Stimulated activated CD4-positive, alpha-beta T cell treated with anti-CD3 and anti-CD28 coated beads, Interleukin-2, amount 100 ng/mL, for 24 hours (primary cell): ENCODE measurements at places on chromosomes 12 and 14.

GRCh38 chr14:105484069-105484996 is 2.4 kb upstream of the CRIP1 start:
- no peak for DNase-seq

- no peak for DNase-seq
Measured at GRCh38 chr12:101430456-101430855, 22.9 kb upstream of the ARL1 start.

DNA sequence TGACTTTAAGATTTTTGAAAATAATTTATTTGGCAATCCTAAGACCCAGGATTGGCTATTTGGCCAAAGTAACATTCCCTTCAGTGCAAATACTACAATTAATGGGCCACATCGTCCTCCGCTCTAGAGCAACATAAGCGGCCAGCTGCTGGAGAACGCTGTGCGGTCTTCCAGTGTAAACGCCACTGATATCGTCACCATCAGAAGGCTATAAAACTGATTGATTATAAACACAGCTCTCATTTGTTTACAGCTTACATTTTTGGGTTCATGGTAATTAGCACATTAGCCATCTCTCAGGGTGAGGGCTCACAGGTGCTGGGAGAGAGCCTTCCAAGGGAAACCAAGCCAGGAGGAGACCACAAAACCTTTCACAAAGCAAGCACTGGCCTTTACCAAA is 130.1 kb upstream of the BMP4 start:
- DNase-seq: no peak

- no peak for DNase-seq
Measured at GRCh38 chr12:103768467-103769123, 72.4 kb downstream of the NT5DC3 start.

- no peak for DNase-seq
Measured at GRCh38 chr12:92794814-92795213, 92.0 kb downstream of the PLEKHG7 start.

DNA sequence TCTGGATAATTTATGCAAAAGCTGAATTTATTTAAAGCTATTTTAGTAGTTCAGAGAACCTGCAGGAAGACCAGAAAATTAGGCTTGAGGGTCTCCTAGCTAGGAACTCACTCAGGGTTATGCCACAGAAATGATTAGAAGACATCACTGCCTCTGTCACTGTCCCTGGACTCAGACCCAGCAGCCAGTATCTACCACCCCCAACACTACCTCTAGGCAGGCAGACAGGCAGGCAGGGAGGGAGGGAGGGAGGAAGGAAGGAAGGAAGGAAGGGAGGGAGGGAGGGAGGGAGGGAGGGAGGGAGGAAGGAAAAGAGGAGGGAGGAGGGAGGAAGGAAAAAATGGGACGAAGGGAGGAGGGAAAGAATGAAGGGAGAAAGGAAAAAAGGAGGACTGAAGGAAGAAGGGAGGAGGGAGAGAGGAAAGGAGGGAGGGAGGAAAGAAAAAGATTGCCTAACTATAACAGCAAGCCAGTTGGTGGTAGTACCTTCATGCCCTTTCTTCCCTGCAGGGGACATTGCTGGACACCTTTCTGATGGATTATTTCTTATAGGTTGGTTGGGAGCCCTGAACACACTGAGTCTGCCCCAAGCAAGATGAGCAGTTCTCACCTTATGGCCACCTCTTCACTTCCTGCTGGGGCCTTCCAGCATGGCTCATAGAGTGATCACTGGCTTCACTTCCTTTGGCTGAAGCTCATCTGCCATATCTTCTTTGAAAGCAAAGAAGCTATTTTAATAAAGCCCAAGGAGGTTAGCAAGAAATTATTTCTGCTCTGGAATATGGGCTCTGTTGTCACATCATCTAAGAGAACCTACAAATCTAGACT is 49.7 kb downstream of the KICS2 start:
- no peak for DNase-seq

- no peak for DNase-seq
Measured at GRCh38 chr14:79698298-79698711, 513.0 kb downstream of the DIO2 start.

DNA sequence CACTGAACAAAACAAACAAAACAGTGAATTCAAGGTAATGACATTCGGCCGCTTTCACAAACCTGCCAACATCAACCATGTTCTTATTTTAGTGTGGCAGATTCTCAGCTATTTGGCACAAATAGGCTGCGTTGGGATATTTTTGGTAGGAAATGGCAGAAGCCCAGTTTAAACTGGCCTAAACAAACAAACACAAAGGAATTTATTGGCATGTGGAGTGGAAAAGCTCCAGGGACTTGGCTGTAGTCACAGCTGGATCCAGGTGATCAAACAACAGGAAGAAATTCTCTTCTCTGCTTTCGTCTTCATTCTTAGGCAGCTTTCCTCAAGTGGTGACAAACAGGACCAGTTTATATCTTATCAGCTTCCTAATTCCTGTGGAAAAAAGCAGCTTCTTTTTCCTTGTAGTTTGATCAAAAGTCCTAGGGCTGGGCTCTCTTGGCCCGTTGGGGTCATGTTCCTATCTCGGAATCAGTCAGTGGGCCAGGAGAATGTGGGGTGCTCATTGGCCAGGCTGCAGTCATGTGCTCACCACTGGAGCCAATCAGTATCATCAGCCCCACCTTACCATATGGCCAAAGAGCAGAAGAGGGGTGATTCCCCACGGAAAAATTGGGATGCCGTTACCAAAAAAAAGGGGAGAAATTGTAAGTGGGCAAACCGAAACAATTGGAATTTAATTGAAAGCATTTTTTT is 22.6 kb downstream of the C12orf75 start:
- no peak for DNase-seq

GRCh38 chr14:21496453-21496852 is 14.7 kb downstream of the METTL3 start:
- DNase-seq: no peak

DNA sequence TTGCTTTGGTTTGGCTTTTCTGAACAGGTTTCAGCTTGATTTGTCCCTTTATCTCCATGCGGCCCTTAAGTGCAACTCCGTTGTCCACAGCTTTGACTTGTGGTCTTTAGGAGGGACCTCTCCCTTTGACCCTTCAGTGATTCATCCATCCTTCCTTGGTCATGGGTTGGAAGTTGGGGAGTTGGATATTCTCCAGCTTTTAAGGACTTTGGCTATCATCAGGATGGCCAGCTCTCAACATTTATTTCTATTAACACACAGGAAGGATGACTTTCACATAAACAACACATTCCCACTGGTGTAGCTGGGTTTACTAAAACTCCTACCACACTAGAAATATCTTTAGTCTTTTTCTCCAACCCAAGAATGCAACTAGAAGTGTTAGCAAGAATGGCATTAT is 50.9 kb upstream of the E2F7 start:
- no peak for DNase-seq

- DNase-seq: no peak
Measured at GRCh38 chr14:104651876-104652260, 37.5 kb upstream of the INF2 start.

- no peak for DNase-seq
Measured at GRCh38 chr12:3496957-3497356, 6.0 kb downstream of the PRMT8 start.

DNA sequence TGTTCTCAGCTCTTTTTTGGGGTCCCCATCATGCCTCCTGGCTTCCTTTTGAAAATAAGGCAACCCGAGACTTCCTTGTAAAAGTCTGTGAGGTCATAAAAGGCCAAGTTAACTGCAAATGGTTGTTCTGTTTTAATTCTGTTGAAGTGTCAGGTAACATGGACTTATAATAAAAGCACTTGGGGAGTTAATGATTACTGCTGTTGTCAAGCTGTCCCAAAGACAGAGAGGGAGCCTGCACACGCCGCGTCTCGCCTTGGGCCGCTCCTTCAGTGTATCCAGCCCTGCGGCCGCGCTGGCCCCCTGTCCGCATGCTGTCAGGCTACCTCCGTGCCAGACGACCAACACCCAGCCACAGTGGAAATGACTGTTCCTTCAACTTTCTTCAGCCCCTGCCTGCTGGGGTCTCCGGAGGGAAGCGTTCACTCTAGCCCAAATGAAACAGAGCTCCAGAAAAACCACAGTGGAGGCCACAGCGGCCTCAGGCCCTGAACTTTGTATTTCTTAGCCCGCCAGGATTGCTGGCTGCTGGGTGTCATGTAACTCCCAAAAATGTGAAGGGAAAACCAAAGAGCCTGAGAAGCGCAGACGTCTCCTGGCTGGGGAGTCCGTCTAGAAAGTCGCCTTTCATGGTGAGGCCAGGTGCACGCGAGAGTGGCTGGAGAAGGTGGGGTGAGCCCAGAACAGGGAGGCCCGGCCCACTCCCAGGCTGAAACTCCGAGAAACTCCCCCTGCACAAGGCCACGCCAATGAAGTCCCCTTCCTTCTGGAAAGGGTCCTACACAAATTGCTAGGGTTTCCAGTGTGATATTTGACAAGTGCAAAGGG is 189.1 kb downstream of the ZFP36L1 start:
- DNase-seq: no peak

DNA sequence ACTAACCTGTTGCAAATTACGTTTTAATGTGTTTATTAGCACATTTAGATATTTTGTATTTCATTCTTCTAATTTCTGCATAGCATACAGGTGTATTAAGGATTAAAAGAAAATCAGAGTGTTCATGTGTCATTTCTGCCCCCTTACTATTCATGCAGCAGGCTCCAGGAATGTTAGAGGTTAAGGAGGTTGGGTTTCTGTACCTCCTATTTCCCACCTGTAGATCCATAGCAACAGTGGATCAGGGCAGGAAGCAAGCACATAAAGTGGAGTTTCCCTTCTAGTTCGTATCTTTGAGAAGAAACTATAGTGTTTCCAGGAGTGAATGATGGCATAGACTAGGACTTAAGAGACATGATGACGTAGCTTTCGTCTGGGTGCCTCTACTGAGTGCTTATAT is 18.9 kb downstream of the JKAMP start:
- DNase-seq: no peak

DNA sequence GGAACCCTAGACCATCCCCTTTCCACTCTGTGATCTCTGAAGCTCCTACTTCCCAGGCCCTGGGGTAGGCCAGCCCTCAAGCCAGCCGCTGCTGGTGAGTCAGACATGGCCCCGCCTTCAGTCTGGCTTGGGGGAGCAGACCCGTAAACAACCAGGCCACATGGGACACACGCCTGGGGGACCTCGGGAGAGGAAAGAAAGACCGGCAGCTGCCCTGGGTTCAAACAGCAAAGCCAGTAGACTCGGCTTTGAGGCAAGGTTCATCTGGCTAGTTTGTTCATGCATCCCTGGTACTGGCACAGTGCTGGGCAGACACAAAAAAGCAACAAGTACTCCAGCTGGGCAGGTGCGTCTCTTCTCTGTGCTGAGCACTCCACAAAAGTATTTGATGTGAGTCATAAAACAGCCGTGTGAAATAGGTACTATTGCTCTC is 101.9 kb downstream of the SETD3 start:
- no peak for DNase-seq

GRCh38 chr12:63149909-63150712 is 890 bp downstream of the AVPR1A start:
- DNase-seq: no peak

GRCh38 chr12:32115404-32116104 is 8.9 kb downstream of the BICD1 start:
- no peak for DNase-seq
